Cardiac fibroblast (primary cell): ENCODE measurements at places on chromosomes 1 and 21.

- DNase-seq = no peak
Measured at GRCh38 chr1:43901196-43901961, 32.2 kb upstream of the ARTN start.

GRCh38 chr1:77218477-77219165, 609 bp downstream of the PIGK start:
- peak; percentile 27 for DNase-seq

- peak; percentile 58 for DNase-seq
Measured at GRCh38 chr1:236890152-236891056, 95.3 kb downstream of the MTR start.

GRCh38 chr1:207455183-207455754, 1.1 kb downstream of the CR2 start:
- DNase-seq = no peak

GRCh38 chr1:8212580-8213031, 105.3 kb upstream of the SLC45A1 start:
- DNase-seq = no peak

DNA sequence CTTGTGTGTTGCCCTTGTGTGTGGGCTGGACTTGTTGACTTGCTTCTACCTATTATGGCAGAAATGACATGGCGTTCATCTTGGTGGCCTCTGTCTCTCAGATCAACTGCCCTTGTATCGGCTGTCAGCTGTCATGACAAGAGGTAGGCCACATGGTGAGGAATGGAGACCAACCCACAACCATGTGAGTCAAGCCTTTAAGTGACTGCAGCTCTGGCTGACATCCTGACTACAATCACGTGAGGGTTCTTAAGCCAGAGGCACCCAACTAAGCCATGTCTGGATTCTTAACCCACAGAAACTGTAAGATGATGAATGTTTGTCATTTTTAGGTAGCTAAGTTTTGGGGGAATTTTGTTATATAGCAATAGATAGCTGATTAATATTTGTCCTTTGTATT, 82.1 kb downstream of the KCND3 start:
- DNase-seq = no peak

DNA sequence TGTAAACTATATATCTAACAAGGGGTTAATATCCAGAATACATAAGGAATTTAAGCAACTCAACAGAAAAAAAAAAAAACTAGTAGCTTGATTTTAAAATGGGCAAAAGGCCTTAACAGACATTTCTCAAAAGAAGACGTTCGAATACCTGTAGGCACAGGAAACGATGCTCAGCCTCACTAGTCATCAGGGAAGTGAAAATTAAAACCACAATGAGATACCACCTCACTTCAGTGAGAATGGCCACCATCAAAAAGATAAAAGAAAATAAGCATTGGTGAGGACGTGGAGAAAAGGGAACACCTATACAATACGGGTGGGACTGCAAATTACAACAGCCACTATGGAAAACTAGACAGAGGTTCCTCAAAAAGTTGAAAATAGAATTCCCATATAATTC, 37.3 kb downstream of the NPHP4 start:
- DNase-seq = no peak

GRCh38 chr1:240462277-240462676, 149.7 kb downstream of the GREM2 start:
- no peak for DNase-seq
